ENCODE measurements at places on chromosomes 7 and 10. TPM values are rescaled to one million over a fixed set of nuclear protein-coding genes. Genes with fewer than 3 reads are reported as not detected.

SLC29A3 gene
- total RNA-seq: 15.2 TPM

ITIH5 gene
- total RNA-seq: 7.6 TPM

CNNM1 gene
- total RNA-seq: 0.57 TPM

DNA sequence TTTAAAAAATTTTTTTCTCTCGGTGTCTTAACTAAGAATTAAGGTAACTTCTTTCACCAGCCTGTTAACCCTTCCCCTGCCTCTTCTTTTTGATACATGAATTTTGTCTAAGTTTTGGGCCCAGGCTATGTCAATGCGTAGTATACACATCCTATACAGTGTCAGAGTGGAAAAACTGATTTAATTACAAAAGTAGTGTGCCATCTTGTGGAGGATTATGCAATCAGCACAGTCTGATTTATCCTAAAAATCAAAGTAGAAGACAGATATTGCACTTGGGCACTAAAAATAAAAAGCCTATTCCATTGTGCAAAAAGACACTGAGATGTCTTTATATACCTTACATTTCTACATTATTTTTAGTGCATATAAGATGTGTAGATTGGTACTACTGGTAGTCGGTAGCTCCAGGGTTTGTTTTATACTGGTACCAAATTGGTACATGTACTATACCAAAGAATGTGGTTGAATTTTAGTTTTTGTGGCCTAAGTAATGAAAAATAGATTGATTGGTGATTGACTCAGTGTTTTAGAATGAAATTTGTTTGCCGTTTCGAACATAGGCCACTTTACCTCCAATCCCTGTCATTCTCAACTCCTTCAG, 96.6 kb downstream of the MKLN1 start:
- DNase-seq: no peak

DNA sequence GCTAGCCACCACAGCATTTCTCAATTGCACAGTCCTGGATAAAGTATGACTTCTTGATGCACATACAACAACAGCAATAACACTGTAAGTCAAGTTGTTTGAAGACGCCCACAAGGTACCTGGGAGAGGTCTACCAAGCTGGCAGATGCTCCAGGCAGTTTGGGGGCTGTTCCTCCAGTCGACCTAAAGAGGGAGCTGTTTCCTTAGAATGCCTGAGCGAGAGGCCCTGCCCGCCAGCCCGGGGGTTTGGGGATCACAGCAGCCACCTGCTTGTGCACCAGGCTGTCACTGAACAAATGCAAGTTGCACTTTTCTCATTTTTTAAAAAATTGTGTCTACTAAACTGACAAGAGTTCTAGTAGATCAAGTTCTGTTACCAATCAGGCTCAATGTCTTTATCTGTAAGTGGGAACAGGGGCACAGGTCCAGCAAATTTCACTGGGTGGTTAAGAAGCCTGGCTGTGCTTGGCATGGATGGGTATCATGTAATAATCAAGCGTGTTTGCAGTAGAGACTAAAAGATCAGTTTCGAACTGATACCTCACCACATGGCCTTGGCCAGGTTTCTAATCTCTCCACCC, 193.8 kb upstream of the ADO start:
- DNase-seq: peak; percentile 47

- DNase-seq: no peak
These were observed 81.6 kb upstream of the ANLN start for GRCh38 chr7:36308031-36308430.

DNA sequence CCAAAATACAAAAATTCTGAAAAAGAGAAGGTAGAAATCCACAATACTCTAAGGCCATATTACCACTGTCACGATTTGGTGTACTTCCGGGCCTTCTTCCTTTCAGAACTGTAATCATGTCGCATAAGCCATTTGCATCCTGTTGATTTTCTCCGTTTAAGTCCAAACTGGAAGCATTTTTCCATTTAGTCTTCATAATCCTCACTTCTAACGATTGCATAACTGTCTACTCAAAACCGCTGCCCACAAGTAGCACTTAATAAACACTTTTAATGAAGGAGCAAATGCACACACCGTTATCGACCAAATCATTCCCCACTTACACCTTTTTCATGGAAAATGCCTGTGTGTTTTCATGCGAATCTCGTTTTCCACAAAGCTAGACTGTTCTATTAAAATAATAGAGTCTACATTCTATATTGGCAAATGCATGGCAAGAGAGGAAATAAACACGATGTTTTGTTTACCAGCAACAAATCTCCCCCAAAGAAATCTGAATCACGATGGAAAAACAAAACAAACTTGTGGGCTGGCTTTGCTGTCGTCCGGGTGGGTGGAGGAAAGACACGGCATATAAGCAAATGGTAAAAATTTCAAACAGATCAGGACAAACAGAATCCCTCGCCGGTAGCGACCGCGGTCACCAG, 1.0 kb downstream of the ATE1 start:
- no peak for DNase-seq

GRCh38 chr10:129415215-129416140, 51.6 kb upstream of the MGMT start:
- no peak for DNase-seq

- DNase-seq: no peak
These were observed 77.4 kb downstream of the CYP26A1 start for GRCh38 chr10:93150990-93151547.

DNA sequence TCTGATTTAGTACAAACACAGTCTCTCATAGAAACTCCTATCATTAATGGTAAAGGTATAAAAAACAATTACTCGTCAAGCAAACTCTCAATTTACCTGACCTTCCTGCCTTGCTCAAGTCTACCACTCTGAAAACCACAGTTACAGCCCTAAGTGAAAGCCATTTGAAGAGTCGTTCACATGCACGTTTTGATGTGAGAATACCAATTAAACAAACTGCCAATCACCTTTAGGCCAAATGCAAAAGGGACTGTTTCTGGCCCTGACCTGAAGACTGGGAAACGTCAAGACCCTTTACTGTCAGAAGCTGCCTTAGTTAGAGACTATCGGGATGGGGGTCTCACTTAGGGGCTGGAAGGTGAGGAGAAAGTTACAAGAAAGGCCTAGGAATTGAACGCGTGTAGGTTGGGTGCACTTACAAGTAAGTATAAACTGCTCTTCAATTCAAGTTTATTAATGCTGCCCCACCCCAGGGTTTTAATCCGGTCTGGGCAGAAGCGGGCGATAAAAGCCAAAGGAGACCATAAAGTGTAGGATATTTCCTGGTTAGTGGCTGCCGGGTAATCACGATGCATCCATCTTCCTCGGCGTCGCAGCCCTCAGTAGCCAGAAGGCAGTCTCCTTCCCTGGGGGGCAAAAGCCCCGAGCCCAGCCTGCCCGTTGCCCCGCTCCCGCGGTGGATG, 935 bp downstream of the TM9SF3 start:
- DNase-seq: no peak

GRCh38 chr7:6637544-6638229, 569 bp downstream of the ZNF316 start:
- DNase-seq: peak; percentile 66

GRCh38 chr10:77737608-77738007, 100.0 kb upstream of the KCNMA1 start:
- no peak for DNase-seq

DNA sequence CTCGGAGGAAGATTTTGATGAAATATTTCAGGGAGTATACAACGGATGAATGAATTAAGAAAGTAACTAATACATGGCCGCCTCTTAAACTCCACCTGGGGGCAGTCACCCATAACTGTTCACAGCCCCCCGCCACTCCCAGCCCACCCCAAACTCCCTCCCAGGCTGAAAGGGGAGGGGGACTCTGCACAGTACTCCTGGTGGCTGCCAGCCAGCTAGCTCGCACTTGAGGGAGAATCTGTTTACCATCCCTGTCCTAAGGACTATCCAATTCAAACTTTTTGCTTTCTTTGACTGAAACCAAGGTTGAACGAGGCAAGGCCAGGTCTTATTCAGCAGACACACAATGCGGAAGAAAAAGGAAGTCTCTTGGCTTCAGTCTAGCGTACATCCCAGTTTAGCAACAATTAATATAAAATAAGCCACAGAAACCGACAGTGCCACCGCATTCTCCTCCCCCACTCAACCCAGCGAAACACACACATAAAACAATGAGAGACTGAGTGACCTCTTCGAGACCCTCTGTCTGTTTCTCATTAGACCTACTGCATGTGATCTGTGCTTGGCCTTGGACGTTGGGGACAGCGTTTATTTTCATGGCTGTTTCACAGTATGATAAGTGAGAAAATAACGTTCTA, 219.5 kb downstream of the GLI3 start:
- DNase-seq: no peak

- no peak for DNase-seq
These were observed 422.0 kb downstream of the CDC14C start for GRCh38 chr7:49346195-49346899.

Measured in H1 (cell line).